Stimulated activated CD4-positive, alpha-beta T cell treated with anti-CD3 and anti-CD28 coated beads, Interleukin-1b, Interleukin-23, amount 100 ng/mL, for 24 hours (primary cell): ENCODE measurements at places on chromosomes 12 and 14.

DNA sequence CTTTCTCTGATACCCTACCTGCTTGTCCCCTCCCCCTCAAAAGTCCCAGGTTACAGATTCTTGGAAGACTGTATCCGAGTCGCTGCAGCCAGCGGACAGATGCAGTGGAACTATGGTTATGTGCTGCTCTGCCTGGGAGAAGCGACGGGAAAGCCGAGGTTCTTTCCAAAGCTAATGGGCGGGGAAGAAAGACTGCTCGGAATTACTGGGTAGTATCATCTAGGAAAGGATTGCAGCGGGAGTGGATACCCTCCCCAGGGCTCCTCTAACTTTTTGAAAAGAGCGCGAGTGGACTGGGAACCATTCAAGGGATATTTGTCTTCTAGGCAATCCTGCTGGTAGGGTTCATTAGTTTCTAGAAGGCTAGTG lies 1.4 kb downstream of the PTHLH start:
- DNase-seq: no peak

GRCh38 chr12:119157978-119158377 lies 20.8 kb upstream of the HSPB8 start:
- DNase-seq: no peak

DNA sequence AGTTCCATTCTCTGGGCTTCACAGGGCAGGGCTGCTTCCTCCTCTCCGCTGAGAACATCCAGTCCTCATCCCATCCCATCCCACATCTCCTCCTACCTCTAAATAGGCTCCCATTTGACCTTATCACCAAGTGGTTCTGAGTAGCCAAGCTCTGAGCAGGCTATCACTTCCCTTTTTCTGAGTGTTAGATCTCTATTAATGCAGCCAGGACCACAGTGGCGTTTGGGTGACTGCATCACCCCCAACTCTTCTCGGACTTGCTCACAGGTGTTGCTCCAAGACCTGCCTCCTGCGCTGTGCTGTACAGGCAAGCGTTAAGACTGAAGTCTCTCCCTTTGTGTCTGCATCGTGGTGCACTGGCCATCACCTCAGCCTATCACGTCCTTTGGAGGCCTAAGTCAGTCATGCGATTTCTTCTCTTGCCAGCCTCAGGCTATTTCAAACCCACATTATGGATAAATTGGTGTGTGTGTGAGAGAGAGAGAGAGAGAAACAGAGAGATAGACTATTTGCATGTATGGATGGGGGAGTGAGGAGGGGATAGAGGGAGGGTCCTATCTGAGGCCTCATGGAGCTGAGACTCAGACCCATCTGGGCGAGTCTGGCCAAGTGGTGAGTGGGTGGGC lies 12.4 kb upstream of the HHIPL1 start:
- DNase-seq: no peak

DNA sequence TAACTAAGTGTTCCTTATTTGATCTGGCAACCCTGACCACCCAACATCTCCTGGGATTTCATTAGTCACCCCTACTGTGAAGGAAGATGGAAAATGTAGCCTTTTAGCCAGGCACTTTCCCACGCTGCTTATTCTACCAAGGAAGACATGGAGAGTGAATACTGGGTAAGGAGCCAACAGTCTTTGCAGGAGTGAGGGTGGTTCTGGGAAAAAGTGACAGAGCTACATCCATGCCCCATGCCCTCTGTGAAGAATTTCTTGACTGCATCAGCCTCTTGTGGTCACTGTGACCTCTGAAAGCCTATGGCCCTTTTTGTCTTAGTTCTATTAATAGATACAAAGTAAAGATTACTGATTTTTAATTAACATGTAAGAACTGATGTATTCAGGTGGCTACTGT lies 196.0 kb upstream of the EEA1 start:
- no peak for DNase-seq

- DNase-seq: peak; percentile 2
Measured at GRCh38 chr14:92122351-92122677, 545 bp downstream of the CPSF2 start.

GRCh38 chr12:123106640-123107359 lies 44.1 kb downstream of the PITPNM2 start:
- DNase-seq: no peak

DNA sequence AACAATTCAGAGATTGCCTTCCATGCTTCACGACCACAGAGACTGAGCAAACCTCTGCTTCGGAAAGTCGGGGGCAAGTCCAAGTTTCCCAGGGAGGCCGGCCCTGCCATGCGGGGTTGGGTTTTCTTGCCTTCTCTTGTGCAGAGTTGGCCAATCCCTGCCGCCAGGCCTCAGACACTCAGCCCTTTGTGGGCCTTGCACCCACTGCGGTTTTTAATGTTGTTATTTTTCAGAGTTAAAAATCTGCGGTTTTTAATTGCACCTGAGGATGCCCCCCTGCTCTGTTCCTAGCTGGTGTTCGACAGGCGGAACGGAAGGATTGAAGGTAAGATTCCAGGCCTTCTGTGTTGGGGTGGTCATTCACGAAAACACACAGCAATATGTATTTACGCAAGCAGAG lies 108.7 kb downstream of the CALM1 start:
- DNase-seq: no peak

DNA sequence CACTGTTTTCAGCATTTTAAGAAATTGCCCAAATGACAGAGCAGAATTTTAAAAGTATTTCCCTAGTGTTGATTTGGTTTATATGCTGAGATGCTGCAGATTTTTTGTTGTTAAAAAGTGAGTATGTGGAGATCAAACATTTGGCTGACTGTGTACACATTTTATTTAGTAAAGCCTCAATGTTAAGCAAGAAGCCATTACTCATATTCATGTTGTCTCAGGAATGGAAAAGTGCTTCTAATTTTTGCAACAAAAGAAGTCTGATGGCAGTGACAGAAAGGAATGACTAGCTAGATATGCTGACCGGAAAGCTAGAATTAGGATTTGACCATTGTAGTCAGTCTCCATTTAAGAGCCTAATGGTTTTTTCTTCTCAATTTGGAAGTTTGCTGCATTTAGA lies 22.5 kb downstream of the SLC38A6 start:
- no peak for DNase-seq

GRCh38 chr12:12661086-12661856 lies 34.7 kb downstream of the GPR19 start:
- no peak for DNase-seq

- DNase-seq: no peak
Measured at GRCh38 chr12:70154960-70155589, 88.2 kb upstream of the CNOT2 start.

- no peak for DNase-seq
Measured at GRCh38 chr12:32765906-32766305, 10.2 kb upstream of the YARS2 start.

DNA sequence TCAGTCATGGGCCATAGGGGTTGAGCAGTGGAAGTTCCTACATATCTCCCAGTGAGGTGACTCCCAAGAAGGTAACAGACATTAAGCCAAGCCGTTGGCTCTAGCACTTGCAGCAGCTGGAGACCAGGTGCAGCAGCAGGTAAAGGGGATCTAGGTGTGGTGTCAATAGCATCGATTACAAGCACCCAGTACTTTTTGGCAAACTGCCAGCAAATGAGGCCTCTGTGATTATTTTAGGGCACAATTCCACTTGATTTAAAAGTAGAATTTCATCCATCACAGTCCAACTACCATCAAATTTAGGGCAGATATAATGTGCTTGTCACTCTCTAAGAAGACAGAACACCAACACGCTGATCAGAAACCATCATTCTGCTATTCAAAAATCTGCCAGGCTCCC lies 224.1 kb upstream of the EGLN3 start:
- no peak for DNase-seq

DNA sequence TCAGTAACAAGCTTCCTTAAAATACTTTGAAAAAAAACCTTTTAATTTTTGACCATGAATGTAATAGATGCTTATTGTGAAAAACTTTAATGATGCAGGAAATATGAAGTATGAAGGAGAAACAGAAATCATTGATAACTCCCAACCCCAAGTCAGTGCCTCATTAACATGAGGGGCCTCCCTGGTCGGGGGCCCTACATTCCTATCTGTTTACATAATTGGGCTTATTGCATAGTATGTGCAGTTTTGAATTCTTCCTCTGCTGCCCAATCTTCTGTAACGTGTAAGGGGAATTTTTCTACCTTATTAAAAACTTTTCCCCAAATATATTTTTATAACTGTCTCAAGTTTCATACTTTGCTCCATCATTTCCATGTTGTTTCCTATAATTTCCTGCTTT lies 63.0 kb downstream of the SLC25A47 start:
- DNase-seq: no peak

GRCh38 chr12:122849352-122850047 lies 14.2 kb downstream of the HIP1R start:
- DNase-seq: no peak
